ENCODE measurements at places on chromosomes 16 and 17. TPM values are rescaled to one million over a fixed set of nuclear protein-coding genes. Genes with fewer than 3 reads are reported as not detected.

COX6A2 gene
- not detected for total RNA-seq

ZNF689 gene
- total RNA-seq = 3.4 TPM

ACSM3 gene
- total RNA-seq = 0.88 TPM

SPATA2L gene
- total RNA-seq = 23.2 TPM

PITPNM3 gene
- 25.0 TPM for total RNA-seq

NCOR1 gene
- 54.2 TPM for total RNA-seq

SMG6 gene
- 19.7 TPM for total RNA-seq

SYCE1L gene
- total RNA-seq = 0.65 TPM

YBX2 gene
- total RNA-seq = 0.63 TPM

OR4D2 gene
- total RNA-seq = not detected

SPHK1 gene
- 114 TPM for total RNA-seq

TMEM235 gene
- not detected for total RNA-seq

NPW gene
- 4.0 TPM for total RNA-seq

KRT16 gene
- 4,917 TPM for total RNA-seq

ELOB gene
- total RNA-seq = 643 TPM

XPO6 gene
- total RNA-seq = 98.2 TPM

Data from airway epithelial cell (primary cell).